ENCODE measurements at places on chromosomes 3 and 15.

DNA sequence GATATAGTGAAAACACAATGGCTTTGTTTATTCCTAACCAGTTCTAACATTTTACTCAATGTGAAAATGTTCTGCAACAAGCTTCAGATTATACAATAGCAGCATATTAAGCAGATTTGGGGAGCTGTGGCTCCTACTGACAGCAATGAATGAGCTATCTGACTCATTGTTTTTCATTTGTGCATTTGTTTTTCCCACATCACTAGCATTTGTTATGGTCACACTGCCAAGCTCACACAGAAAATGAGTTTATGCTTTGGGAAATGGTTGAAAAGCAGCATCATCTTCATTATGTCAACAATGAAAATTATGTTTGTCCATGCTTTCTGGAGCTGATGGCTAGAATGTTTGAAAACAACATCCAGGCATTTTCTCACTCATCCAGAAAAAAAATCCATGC, 53.5 kb downstream of the ZPLD1 start:
- no peak for DNase-seq

DNA sequence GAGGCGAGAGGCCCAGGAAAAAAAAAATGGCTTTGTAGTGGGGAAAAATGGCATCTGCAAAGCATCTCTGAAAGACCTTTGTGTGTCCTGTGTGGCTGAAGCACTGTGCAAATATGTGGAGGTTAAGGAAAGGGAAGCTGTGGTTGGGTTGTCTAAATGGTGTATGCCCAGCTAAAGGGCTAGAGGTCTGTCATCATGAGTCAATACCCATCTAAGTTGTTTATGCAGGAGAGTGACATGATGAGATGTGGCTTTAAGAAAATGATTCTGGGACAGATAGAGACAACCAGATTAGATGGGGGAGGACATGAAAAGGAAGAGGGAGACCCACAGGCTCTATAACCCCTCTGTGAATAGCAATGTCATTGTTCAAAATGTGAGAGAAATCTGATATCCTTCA, 280.7 kb downstream of the MFSD1 start:
- DNase-seq: peak; percentile 50

GRCh38 chr3:11803977-11804892, 42.5 kb downstream of the TAMM41 start:
- DNase-seq: no peak

GRCh38 chr3:126491221-126492013, 15.7 kb upstream of the ZXDC start:
- DNase-seq: no peak

DNA sequence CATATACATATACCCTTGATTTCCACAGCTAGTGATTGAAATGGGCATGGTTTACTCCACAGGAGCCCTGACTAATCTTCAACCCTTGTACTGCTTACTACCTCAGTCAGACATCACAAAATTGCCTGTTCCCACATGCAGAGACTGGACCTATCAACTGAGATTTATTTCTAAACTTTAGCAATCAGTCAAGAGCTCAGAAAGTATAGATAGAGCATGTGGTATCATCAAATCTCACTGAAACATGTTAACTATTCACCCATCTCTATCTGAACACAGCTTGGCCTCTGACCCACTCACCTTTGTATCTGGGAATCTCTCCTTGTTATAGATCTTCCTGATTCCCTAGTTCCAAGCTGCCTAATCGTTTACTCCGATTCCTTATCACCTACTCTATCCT, 14.6 kb downstream of the ADAM10 start:
- DNase-seq: no peak

GRCh38 chr3:8663177-8664061, 18.8 kb upstream of the SSUH2 start:
- DNase-seq: peak; percentile 23
